MG63 (cell line): ENCODE measurements at places on chromosomes 3 and 15.

DNA sequence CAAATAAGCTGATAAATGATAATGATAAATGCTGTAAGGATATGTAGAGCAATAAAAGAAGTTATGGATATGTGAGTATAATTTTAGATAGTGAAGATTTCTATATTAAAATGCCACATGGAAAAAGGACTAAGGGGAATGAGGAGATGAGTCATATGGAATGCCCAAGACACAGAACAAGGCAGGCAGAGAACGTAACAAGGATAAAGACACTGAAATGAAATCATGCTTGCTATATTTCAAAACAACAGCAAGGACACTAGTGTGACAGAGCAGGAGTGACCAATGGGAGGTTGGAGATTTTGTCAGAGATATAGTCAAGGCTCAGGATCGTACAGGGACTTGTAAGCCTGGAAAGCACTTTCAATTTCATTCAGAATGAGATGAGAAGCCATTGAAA lies 621.5 kb upstream of the SEMA6D start:
- no peak for DNase-seq

- no peak for DNase-seq
Measured at GRCh38 chr3:130627882-130628281, 110.9 kb downstream of the COL6A6 start.

DNA sequence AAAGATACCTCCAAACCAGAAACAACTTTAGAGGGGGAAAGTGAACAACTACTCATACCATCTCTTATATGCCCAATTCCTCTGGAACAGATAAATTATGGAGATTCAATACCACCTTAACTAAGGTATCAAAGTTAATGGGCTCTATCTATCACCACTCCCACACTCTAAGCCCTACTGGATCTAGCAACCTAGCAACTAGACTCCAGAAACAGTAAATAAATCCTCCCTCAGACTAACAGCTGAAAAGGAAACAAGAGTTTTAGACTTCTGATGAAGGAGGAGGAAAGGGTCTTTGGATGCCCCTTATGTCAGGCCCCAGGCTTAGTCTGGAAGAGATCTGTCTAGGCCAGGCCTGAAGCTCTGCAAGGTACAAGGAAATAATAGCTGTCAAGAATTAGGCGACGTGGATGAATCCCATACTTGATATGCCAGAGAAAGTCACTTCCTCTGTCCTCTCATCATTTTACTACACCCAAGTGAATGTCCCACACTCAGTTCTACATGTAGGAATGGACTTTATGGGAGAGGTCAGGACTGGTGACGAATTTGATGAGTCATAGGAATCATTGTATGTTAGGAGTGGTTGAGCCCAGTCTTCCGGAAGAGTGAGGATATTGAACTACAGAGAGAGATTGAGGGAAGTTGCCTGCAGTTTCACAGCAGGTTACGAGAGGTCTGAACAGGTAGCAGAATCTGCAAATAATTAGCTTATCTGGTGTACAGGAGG lies 113.8 kb downstream of the AKAP13 start:
- DNase-seq = peak; percentile 13

GRCh38 chr3:15601399-15602145 lies at the start of the genes BTD and HACL1:
BTD (plus strand) TSS chr3:15601745; CDS start chr3:15635440, 33,695 bp downstream.
HACL1 (minus strand) TSS chr3:15601569; CDS start chr3:15601463, 106 bp downstream.
- DNase-seq = peak; percentile 97

DNA sequence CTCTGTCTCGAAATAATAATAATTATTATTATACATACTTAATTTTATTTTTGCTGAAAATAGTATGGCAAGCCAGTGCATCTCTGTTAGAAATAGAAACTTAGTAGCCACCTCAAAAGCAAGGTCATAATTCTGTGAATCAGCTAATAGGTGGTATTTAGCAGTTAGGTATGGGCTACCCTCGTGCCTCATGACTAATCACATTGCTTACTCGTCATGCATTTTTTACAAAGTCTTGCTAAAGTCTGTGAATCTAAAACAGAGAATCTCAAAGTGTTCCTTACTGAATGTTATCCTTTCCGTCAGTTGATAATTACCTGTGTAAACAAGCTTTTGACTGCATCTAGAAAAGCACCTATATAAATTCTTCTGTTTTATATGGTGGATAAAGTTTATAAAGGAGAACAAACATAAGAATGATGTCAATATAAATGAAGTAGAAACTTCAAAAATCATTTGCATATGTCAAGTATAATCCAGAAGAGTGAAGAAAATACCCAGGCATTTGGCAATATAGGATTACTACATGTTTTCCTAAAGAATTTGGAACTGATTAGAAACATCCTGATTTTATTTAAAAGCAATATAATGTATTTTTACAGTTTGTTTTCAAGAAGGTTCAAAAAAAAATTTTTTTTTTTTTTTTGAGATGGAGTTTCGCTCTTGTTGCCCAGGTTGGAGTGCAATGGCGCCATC lies 6.2 kb downstream of the PPARG start:
- DNase-seq = no peak

- DNase-seq = no peak
Measured at GRCh38 chr3:87332789-87333188, 56.4 kb upstream of the POU1F1 start.

DNA sequence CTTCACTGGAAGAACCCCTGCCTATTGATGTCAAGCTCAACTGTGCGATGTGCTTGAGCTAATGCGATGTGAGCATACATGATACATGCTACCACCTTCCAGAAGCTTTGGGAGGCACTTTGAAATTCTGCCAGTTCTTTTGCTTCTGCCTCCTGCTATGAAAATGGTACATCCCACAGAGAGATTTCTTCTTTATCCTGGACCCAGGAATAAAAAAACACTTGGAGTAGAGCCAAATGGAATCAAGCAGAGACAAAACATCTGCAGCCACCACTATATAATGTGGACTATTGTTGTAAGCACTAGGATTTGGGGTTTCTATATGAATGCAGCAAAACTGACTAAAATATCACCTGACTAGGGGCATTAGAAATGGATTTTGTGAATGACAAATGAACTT lies 119.9 kb upstream of the GAP43 start:
- no peak for DNase-seq

GRCh38 chr3:13636874-13637273 lies 87.9 kb downstream of the FBLN2 start:
- no peak for DNase-seq

GRCh38 chr3:24683090-24683489 lies 188.4 kb upstream of the THRB start:
- no peak for DNase-seq

- DNase-seq = no peak
Measured at GRCh38 chr3:69088063-69088462, 3.3 kb downstream of the ARL6IP5 start.

GRCh38 chr15:98844261-98844660 lies 163.3 kb downstream of the PGPEP1L start:
- no peak for DNase-seq

- DNase-seq = no peak
Measured at GRCh38 chr15:39327005-39327730, 253.7 kb upstream of the THBS1 start.

DNA sequence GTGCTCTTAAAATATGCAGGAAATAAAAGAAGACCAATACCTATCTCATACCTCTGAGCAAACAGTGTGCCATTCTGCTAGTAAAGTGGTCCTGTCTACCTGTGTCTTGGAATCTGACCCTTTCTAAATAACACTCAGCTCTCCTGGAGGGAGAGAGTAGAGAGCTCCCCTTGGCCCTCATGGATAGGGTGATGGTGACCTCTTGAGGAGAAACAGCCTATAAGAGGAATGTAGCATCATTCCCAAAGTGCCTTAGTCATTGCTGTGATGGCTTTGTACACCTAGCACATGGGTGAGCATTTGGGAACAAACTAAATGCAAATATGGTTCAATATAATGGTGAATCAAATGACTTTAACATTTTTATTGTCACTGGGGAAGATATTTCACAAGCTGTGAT lies 10.0 kb downstream of the SNTN start:
- DNase-seq = no peak

DNA sequence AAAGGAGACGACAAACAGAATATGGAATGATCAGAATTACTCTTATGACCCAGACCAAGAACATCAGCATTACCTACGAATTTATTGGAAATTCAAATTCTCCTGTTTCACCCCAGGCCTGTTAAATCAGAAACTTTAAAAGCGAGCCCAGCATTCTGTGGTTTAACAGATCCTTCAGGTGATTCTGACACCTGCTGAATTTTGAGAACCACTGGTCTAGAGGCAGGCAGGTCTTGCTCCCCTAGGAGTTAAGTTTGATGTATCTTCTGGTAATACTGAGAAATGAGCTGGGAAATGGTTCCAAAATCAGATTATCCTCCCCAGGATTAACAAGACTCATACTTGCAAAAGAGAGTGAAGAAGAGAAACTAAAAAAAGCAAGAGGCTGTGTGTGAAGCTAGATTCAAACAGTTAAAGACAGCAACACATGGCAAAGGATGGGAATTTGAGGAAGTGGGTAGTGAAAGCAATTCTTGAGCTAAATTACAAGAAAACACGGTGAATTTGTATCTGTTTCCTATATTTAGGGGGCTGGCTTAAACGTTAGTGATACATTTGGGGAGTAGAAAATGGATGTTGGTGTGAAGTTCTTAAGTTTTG lies 66.0 kb downstream of the FLNB start:
- no peak for DNase-seq

DNA sequence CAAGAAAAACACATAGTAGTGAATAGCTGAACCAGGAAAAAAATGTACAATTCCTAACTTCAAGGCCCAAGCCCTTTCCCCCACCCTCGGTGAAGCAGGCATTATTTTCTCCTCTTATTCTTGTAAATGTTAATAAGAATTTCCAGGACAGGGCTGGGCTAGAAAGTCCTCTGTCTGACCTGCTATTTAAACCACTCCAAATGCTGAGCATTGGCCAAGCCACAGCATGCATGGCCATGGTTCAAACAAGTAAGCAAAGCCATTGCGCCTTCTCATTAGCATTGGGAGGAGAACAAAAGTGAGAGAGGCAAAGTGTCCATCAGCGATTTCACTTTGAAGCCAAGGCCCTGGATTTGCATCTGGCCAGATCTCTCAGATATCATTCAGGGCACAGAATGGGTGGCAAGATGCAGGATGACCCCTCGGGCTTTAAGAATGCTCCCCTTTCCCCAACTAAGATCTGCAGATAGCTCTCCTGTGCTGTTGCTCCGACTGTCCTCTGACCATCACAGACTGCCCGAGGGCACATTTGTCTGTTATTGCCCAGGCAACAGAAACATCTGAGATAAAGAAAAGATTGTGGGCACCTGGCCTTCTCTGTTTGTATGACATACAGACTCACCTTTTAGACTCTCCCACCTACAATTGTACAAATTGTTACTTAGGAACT lies 46.3 kb downstream of the CEMIP start:
- DNase-seq = no peak

GRCh38 chr3:20225769-20226168 lies 39.8 kb upstream of the SGO1 start:
- DNase-seq = no peak
